ENCODE measurements at places on chromosomes 4 and X. TPM values are rescaled to one million over a fixed set of nuclear protein-coding genes. Genes with fewer than 3 reads are reported as not detected.

PRDX4 gene
- total RNA-seq = 219 TPM

KIT gene
- total RNA-seq = 0.83 TPM

MAGEB1 gene
- not detected for total RNA-seq

LEF1 gene
- total RNA-seq = not detected

ASMT gene
- not detected for total RNA-seq

ATOH1 gene
- total RNA-seq = not detected

ADRA2C gene
- total RNA-seq = 0.50 TPM

MYOZ2 gene
- total RNA-seq = 0.15 TPM

LCORL gene
- 15.9 TPM for total RNA-seq

CYSLTR1 gene
- total RNA-seq = 0.29 TPM

C1GALT1C1 gene
- total RNA-seq = 41.3 TPM

IL2 gene
- total RNA-seq = not detected

EMCN gene
- 0.29 TPM for total RNA-seq

AREG gene
- total RNA-seq = 0.29 TPM

PABPC1L2A gene
- not detected for total RNA-seq

HSD17B13 gene
- total RNA-seq = 0.15 TPM

EVC2 gene
- 12.7 TPM for total RNA-seq

TRIM2 gene
- total RNA-seq = 127 TPM

GNRHR gene
- total RNA-seq = not detected

MAMLD1 gene
- total RNA-seq = 1.3 TPM

NMU gene
- not detected for total RNA-seq

NAA10 gene
- total RNA-seq = 39.0 TPM

Data from smooth muscle cell of trachea (primary cell).